Activated CD8-positive, alpha-beta T cell treated with anti-CD3 and anti-CD28 coated beads for 36 hours (primary cell): ENCODE measurements at places on chromosomes 2 and 18. TPM values are rescaled to one million over a fixed set of nuclear protein-coding genes. Genes with fewer than 3 reads are reported as not detected.

DNA sequence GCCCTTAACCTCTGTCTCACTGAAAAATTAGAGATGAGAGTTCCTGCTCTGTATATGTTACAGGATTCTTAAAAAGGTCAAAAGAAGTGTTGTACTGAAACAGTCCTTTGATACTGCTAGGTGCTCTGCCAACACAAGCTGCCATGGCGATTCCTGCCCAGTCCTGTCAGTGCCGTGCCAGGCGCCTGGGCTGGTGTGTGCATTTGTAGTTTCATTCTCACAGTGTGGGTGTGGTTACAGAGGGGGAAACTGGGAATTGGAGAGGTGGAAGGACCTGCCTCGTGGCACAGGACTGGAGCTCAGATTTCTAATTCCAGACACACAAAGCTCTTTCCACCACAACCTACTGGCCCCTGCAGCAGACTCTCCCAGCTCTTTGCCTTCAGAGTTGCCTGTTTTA, 122.3 kb upstream of the RAB6C start:
- no peak for DNase-seq

- no peak for DNase-seq
Measured at GRCh38 chr18:63090334-63090733, 229.2 kb downstream of the BCL2 start.

- DNase-seq: no peak
Measured at GRCh38 chr2:223051693-223052289, at the start of gene KCNE4. Gene KCNE4 (plus strand): TSS chr2:223052190. CDS start chr2:223052831, 641 bp downstream.

- DNase-seq: no peak
Measured at GRCh38 chr2:191103774-191104173, 47.0 kb downstream of the STAT4 start.

DNA sequence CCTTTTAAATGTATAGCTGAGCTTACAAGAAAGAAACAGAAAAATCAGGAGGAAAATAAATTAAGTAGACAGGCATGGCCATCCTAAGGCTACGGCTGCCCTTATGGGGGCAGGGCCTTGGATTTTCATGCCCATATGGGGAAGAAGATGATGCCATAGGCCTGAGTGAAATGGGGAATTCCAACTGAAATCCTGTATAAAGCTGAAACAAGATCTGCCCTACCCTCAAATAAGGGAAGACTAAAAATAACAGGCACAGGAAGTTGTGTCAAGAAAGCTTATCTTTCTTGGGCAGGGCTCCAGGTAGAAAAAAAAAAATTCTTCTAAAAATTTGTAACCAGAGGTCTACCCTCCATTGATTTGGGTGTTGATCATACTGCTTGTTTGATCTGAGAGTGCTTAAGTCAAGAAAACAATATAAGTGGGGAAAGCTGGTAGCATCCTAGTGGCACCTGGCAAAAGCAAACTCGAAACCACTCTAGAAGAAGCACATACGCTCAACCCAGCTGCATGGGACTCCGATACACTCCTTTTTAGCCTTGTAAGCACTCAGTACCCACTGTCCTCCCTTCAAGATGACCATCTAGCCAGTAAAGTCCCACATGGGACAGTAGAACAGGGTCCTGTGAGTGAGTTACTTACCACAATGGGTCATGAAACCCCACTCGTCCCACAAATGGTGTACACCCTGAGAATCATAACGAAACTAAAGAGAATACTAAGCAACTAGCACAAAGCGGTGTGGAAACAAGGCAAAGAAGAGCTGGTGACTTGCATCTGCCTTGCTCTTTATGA, 22.3 kb downstream of the DNAH7 start:
- no peak for DNase-seq

ALLC gene
- total RNA-seq: not detected

SP140 gene
- 78.3 TPM for total RNA-seq

CKAP2L gene
- 30.5 TPM for total RNA-seq
